NCI-H187 treated with DMSO at 0.1 percent for 48 hours (cell line): ENCODE measurements at places on chromosomes 3 and 15.

GRCh38 chr15:78564743-78565096, 600 bp upstream of the CHRNA5 start:
- no peak for DNase-seq

DNA sequence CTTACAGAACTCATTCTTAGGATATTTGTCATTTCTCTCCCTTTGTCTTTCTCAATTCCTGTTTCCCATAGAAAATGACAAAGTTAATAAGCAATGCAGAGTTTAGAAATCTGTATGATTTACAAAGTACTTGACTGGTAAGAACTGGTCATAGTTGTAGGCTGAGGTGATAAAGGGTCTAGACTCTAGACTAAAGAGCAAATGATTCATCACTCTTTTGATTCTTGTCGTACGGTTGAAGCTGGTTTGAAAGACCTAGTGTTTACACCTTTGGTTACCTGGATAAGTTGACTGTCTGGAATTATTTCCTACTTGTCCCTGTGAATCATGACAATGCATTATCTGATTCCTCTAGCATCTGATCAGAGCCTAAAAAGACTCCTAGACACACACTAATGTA, 58.9 kb upstream of the TP63 start:
- no peak for DNase-seq

GRCh38 chr3:45118615-45119071, 27.5 kb downstream of the CDCP1 start:
- DNase-seq: no peak

DNA sequence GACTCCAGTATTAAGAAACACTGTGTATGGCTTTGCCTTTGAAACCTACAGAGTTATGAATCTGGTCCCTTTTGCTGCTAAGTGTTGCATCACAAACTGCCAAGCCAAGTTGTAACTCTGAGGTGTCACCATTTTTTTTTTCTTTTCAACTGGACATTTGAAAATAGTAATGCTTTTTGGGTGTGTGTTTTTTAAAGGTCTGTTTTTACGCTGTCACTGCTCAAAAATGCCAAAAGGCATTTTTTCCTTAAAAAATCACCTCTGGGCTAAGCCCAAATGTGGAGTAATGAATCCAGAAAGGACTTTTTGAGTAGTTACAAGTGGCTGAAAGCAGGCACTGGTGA, 9.5 kb downstream of the SMAD3 start:
- DNase-seq: no peak

GRCh38 chr3:151445273-151446001, 15.4 kb downstream of the IGSF10 start:
- DNase-seq: no peak

GRCh38 chr3:16433701-16434151, 79.8 kb downstream of the RFTN1 start:
- DNase-seq: no peak
